Activated T-helper 1 cell treated with anti-CD3 and anti-CD28 coated beads, Interleukin-2, amount 50 U/mL, for 16 hours (primary cell): ENCODE measurements at places on chromosomes 7 and 10.

DNA sequence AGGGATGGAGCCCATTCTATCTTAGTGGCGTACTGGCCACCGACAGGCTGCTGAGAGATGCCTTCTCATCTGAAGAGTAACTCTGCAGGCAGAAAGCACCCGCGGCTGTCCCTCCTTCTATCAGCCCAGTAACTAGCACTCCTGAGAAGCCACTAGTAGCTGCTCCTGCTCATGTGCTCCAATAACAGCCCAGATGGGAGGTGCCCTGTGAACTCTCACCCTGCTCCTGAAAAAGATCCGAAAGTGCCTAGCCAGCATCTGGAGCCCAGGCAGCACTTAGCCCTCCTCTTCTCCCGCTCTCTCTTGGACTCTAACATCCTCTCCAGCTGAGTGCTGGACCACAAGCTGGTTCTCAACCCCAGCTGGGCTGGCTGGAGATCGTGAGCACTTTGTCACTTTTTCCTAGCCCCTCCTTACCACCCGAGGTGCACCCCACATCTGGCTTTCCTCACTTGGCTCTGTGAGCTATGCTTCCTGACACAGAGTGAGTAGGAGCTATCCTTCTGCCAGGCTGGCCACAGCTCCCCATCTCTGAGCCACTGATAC lies 239.2 kb downstream of the GRID1 start:
- DNase-seq, result no peak

GRCh38 chr10:71209731-71210541 lies 2.4 kb upstream of the UNC5B start:
- no peak for DNase-seq

DNA sequence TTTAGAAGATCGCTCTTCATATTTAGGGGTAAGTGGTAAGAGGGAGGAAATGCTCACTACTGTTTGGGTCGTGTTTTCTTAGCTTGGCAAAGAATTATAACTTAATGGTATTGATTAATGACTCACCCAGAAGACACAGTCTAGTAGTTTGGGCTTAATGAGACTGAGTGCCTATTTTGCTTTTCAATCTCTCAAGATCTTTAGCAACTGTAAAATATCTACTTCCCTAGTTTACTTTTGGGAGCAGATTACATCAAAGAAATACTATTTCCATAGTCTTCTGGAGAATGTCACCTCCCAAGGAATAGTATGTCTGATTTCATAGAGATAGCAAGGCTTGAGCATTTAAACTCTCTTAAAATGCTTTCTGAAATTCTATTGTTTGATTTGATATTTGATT lies 100.5 kb upstream of the SLC25A13 start:
- no peak for DNase-seq

DNA sequence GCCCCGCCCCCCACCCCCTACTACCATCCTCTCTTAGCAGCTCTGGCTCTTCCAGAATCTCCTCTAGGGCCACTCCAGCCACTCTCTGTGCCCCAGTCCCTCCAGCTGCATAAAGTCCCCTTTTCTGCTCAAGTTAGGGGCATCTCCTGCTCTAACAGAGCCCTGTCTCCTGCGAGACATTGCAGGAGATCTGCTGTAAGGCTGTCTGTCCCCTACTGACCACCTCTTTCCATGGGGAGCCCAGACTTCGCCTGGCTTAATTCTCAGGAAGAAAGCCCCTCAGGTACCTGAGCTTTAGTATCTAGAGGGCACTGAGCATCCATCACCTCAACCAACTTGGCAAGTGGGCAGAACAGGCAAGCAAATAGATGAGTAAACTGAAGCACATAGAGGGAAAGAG lies 200.7 kb upstream of the ZMIZ1 start:
- DNase-seq, result no peak

- DNase-seq, result no peak
Observed at GRCh38 chr10:26335574-26336093, 102.5 kb upstream of the APBB1IP start.

- DNase-seq, result no peak
Observed at GRCh38 chr10:8768852-8769251, 714.4 kb downstream of the GATA3 start.

- DNase-seq, result no peak
Observed at GRCh38 chr10:3532644-3533043, 252.4 kb downstream of the KLF6 start.

DNA sequence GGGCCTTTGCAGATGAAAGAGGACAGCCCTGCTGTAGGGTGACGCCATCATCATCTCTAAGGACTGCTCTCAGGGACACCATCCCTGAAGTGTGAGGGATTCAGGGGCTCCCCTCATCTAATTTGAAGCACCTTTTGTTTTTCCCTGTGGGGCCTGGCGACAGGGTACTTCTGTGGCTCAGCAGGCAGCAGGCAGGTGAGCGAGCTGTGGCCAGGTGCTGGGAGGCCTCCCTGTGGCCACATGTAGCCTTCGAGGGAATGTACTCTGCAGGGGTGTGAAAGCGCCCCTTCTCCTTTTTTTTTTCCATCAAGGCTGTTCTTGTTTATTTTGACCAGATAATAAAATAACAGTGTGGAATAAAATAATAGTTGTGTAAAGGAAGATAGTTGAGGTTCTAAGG lies 118.2 kb upstream of the DPP6 start:
- DNase-seq, result no peak

GRCh38 chr10:63637901-63638327 lies 116.7 kb downstream of the REEP3 start:
- no peak for DNase-seq
